ENCODE measurements at places on chromosomes 4 and X.

DNA sequence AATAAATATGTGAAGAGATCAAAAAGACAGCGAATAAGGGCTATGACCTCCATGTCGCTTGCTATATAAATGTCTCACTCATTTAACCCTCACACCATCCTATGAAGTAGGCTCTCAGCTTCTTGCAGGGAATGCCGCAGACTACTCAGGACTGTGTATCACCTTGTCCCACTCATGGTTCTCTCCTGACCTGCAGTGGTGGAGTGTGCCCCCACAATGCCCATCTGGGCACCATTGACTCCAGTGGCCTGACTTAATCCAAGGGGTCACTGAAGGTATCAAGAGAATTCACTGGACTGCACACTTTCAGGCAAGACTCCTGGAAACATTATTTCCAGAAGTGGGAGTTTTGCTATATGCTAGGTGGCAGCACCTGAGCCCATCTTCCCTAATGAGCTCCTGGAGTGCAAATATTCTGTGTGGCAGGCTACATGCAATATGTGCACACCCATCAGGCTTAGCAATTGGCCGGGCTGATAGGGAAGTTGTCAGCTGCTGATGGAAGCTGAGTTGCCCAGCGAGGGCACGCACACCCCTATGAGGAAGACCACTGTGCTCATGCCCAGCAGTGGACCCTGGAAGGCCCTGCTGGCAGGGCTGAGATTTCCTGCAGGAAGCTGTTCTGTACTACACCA lies 8.2 kb upstream of the EFNB1 start:
- no peak for DNase-seq

GRCh38 chrX:110396735-110397134 lies 38.1 kb downstream of the RTL9 start:
- DNase-seq = no peak

GRCh38 chrX:121050781-121051180 lies 3.4 kb downstream of the GLUD2 start:
- DNase-seq = no peak

GRCh38 chrX:2784026-2784425 lies 32.2 kb downstream of the XG start:
- no peak for DNase-seq

DNA sequence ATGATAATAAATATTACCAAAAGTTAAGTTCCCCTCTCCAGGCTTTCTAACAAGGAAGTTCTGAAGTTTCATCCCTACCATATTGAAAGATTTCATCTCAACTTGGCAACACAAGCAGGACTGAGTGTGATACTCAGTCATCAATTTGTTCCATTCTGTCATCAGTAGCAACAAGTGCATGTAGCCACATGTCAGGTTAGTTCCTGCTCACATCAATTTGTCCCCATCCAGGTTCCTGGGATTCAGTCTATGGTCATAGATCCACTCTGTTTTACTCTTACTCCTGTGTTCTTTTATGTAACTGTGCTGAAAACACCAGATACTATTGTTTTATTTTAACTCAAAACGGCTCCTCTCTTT lies 22.2 kb downstream of the SMPX start:
- DNase-seq = no peak

DNA sequence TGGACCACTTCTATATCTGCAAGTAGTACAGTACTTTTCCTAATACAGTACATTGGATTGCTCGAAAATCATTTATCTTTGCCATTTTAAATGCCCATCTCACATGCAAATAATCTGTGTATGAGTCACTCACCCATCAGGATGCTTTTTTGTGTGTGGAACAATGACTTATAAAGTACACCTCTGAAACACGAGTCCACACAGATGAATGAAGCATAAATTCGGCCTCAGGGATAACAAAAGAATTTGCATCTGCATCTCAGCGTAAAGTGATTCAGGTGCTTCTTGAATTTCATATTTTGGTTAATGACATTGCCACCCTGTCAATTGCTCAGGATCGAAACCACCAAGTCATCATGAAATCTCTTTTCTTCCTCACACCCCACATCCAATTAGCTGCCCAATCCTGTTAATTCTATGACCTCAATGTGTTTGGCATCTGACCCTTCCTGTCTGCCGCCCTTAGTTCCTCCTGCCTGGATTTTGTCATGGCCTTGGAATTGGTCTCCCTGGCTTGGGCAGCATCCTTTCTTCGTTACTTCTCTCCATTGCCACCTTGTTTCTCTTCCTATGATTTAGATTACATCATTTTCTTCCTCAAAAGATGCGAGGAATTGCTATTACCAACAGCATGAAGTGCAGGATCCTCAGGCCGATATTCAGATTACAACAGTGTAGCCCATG lies 161.6 kb upstream of the MID1 start:
- no peak for DNase-seq

All from fibroblast of skin of left biceps (primary cell).